Jurkat, Clone E6-1 (cell line): ENCODE measurements at places on chromosomes 6 and 20.
A peak's percentile ranks its signal among the peaks of the same experiment; 100 is the strongest.

DNA sequence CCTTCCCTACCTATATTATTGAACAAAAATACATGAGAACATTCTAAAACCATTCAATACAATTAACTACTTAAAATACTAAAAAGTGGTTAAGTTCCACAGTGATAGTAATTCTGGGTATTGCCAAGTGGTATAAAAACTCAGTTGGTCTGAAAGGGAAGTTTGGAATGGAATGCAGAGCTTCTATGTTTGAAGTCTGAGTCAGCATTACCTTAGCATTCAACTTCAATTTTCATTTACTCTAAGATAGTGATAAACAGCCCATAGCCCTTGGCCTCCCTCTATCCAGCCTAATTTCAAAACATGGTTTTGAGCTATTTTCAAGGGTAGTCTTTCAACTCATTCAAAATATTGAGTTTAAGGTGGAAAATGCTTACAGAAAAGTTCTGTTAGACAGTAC is 140.4 kb upstream of the ASCC3 start:
- DNase-seq, result no peak

DNA sequence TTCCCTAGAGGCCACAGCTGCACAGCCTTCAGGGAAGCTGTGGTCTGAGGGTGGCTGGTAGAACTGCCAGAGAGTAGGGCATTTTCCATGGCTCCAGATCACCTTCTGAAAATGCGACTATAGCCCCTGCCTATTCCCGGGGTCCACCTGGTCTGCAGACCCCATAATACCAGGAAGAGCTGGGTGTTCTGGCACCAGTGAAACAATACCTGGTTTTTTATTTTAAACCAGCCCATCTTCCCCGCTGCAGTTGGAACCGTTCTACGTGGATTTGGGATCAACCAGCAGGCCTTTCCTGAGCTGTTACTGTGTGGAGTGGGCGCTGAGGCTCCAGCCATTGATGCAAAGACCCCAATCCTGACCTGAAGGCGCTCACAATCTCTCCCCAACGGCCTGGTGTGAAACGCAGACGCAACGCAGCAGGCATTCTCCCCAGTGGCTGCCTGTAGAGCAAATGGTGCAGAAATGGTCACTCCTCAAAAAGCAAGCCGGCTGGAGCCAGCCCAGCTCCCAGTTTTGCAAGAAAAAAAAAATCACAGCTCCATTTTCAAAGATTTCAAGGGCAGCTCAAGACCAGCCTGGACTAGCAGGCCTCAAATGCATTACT is 11.3 kb downstream of the NPEPL1 start:
- no peak for DNase-seq

DNA sequence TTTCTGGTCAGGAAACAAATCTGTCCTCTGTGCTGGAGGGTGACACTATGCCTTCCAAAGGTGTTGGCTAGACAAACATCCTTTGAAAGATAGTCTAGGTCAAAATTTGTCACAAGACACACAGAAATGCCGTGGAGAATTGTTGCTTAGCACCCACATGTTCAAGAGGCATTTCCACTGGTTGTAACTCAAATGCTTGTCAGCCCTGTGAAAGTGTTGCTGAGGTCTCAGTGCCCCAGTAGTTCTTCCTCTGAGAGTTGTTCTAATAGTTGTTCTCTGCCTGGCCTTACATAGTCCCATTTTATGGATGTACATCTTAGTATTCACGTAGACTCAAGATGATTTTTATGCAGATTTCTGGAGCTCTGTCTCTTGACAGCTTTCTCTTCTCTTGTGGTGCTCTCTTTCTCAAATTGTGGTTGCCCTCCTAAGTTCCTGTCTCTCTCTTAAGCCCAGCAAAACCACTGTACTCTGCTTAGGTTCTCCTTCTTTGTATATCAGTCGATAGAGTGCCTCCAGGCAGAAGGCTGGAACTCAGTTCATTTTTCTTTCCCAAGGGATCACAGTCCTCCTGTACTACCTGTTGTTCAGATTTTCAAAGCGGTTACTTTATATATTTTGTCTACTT is 39.5 kb upstream of the REV3L start:
- peak; percentile 78 for DNase-seq

- DNase-seq, result no peak
Observed at GRCh38 chr6:16812993-16813392, 51.7 kb upstream of the ATXN1 start.

- no peak for DNase-seq
Observed at GRCh38 chr6:36029464-36029863, 1.9 kb downstream of the MAPK14 start.

- DNase-seq, result no peak
Observed at GRCh38 chr6:134299236-134299635, 18.7 kb downstream of the SGK1 start.

DNA sequence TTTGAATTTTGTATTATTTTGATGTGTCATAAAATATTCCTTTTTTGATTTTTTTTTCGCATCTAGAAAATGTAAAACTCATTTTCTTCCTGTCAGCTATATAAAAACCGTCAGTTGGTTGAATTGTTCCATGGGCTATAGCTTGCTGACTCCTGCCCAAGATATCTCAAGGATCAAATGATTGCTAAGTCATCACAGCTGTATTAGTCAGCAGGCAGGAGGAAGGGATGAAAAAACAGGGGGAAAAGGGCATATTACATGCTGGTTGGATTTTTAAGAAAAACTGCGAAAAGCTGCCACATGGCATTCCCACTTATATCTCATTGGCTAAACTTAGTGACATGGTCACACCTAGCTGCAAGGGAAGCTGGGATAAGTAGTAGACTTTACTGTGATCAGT is 569.9 kb downstream of the BCKDHB start:
- no peak for DNase-seq

GRCh38 chr20:43766385-43766784 is 39.6 kb upstream of the GTSF1L start:
- no peak for DNase-seq

DNA sequence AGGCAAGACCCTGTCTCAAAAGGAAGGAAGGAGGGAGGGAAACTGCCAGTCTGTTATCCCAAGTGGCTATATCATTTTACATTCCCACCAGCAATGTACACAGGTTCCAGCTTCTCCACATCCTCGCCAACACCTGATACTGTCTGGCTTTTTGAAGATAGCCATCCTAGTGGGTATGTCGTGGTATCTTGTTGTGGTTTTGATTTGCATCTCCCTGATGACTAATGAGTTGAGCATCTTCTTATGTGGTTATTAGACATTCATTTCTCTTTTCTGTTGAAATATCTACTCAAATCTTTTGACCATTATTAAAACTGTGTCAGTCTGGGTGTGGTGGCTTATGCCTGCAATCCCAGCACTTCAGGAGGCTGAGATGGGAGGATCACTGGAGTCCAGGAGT is 47.9 kb upstream of the ARID1B start:
- no peak for DNase-seq

- no peak for DNase-seq
Observed at GRCh38 chr6:111971181-111971841, 82.6 kb upstream of the CCN6 start.

DNA sequence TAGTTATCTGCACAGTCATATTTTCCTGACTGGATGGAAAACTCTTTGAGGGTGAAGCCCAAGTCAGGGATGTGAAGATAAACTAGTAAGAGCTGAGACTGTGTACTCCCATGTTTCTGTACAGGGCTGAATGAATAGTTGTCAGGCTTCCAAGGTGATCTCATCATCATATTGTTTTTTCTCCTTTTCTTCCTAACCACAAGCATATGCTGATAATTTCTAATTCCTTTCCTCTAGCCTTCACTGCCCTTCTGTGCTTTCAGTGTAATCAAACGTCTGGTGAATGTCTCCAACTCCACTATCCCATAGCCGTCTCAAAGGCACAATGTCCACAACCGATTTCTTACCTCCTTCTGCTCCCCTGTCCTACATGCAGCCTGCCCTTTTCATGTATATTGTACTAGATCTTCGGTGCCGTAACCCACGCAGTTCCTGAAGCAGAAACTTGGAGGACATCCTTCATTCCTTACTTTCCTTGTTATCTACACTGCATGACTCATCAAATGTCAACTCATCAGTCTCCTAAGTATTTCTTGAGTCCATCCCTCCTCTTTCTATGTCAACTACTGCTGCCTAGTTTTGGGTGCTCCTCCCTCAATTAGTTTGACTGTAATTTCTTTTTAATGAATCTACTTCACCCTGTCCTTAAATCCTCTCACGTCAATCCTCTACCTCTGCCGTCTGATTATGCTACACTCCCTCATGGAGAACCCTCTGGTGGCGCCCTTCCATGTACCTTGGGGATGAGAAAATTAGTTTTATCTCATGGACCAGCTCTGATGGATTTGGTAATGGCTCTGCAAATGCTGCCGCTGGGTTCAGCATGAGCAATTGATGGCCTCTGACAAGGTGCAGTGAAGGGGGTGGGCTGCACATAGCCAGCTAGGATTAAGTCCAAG is 21.9 kb downstream of the NCOA7 start:
- DNase-seq, result no peak

DNA sequence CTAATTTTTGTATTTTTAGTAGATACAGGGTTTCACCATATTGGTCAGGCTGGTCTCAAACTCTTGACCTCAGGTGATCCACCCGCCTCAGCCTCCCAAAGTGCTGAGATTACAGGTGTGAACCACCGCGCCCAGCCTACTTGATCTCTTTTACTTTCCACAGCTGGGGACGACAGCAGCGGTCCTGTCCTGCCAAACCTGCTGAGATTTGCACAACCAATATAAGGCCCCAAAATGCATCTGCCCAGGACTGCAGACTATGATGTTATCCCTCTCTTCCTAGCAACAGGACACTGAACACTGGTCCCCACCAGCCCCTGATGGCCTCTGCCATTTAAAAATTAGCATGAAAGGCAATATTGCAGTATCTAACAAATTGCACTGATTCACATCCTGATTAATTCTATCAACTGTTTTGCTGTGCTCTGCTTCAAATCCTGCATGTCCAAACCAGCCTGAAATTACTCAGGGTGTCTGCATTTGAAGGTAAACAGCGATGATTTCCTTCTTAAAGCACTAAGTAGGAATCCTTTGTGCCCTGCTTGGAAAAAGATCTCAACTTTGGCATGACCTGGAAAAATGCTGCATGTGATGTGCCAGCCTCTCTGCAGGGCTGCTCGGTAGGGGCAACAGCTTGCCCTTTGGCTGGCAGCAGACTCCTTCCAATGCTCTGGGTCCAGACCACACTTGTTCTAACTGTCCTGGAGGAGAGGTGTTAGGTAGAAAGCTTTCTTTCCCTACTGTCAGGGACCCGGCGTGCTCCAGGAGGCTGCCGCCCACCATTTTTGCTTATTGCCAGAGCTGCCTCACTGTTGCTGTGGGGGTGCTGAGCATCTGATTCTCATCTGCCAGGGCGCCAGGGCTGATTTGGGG is 27.4 kb upstream of the PXDC1 start:
- no peak for DNase-seq

- DNase-seq, result no peak
Observed at GRCh38 chr6:170247178-170247701, 43.6 kb downstream of the DLL1 start.

GRCh38 chr6:89708316-89708715 is 69.8 kb upstream of the LYRM2 start:
- DNase-seq, result no peak

GRCh38 chr20:13028001-13028400 is 19.2 kb downstream of the SPTLC3 start:
- DNase-seq, result no peak

GRCh38 chr6:2830183-2830582 is 11.5 kb downstream of the SERPINB1 start:
- no peak for DNase-seq

GRCh38 chr6:5995949-5996713 is 10.6 kb downstream of the NRN1 start:
- peak; percentile 54 for DNase-seq

- no peak for DNase-seq
Observed at GRCh38 chr6:138817799-138818198, 21.9 kb downstream of the ECT2L start.

- peak; percentile 94 for DNase-seq
Observed at GRCh38 chr6:2861060-2861821, 19.6 kb upstream of the SERPINB1 start.

GRCh38 chr6:154598399-154598798 is 87.9 kb upstream of the CNKSR3 start:
- DNase-seq, result no peak

- no peak for DNase-seq
Observed at GRCh38 chr6:134453792-134454510, 136.0 kb upstream of the SGK1 start.

DNA sequence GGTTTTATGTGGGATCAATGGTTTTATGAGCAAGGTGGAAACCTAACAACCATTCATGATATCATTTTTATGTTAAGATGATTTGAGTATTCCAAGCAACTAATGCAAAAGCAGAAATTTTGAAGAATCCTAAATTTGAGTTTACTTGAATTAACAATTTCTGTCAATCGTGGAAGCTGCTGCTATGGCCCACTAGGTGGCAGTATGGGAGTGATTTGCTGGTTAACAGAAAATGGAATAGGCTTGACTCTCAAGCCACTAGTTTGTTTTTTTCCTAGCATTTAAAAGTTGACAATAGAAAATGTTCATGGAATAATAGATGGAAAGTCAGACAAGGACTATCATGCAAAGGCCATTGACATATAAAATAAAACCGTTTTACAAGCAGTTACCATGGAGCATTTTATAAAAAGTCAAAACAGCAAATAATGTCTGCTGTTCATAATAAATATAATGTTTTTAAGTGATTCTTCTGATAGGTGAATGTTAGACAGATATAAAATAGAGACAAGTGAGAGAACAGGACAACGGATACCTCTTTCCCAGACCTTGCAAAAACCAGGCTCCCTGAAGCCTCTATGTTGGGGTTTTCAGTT is 43.0 kb upstream of the TMEM200A start:
- DNase-seq, result peak; percentile 61

DNA sequence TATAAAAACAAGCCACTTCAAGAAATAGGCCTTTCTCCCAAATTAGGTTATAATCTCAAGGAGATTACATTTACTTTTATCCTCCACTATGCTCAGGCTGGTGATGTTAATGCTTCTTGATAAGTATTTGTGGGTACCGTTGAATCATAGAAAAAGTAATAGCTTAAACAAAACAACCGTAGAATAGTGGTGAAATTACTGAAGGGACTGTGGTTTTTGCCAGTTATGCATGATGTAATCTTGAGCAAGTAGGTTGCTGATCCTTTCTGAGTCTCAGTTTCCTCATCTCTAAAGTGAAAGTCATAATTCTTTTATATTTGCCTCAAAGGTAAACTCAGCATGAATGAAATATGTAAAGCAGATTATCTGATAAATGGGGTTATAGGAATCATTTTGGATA is 187.3 kb upstream of the JAG1 start:
- DNase-seq, result no peak

DNA sequence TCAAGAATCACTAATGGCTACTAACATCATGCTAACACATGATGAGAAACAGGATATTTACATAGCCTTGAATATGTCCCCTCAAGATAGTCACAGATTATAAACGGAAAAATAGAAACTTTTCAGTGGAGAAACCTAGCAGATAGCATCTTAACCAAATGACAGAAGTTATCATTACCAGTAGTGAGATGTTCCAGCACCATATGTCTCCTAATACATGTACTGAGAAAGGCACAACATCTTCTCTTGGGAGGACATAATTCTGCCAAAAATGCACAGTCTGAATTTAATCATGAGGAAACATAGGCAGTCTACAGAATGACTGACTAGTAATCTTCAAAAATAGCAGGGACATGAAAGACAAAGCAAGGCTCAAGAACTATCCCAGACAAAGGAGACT is 19.9 kb upstream of the PRIM2 start:
- no peak for DNase-seq

GRCh38 chr6:161303628-161304340 is 29.9 kb upstream of the AGPAT4 start:
- no peak for DNase-seq
